Mesothelial cell of epicardium (in vitro differentiated cells): ENCODE measurements at places on chromosomes 16 and 17. TPM values are rescaled to one million over a fixed set of nuclear protein-coding genes. Genes with fewer than 3 reads are reported as not detected.

GRCh38 chr16:31532896-31533295, 5.2 kb downstream of the AHSP start:
- DNase-seq: no peak

DNA sequence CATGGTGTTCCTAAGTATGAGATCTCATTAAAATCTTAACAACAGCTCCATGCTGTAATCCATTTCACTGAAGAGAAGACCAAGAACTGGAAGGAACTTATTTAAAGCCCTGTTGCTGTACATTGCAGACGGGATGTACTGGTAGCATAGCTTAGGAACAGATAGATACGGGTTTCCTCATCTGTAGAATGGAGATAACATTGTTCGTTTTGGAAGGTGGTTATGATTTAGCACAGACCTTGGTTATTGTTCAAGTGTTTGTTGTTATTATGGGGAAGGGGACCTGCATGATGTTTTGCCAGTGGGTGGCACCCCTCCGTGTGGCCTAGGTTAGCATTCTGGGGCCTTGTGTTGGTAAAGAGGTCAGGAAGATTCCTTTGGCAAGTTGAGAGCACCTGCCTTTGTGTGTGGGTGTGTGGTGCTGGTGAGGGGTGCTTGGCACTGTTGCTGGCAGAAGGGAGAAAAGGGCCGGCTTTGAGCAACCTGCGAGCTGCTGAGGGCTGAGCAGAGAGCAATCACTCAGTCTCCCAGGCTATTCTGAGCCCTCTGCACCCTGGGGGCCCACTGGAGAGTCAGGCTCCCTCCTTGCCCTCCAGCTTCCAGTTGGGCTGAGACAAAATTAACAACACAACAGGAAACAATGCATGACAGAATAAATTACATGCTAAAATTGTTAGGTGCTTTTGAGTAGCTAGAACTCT, 2.3 kb downstream of the TAOK2 start:
- DNase-seq: no peak

PRAC2 gene
- 7.3 to 8.5 TPM (median 7.9 TPM) in 3 replicates for total RNA-seq

DNA sequence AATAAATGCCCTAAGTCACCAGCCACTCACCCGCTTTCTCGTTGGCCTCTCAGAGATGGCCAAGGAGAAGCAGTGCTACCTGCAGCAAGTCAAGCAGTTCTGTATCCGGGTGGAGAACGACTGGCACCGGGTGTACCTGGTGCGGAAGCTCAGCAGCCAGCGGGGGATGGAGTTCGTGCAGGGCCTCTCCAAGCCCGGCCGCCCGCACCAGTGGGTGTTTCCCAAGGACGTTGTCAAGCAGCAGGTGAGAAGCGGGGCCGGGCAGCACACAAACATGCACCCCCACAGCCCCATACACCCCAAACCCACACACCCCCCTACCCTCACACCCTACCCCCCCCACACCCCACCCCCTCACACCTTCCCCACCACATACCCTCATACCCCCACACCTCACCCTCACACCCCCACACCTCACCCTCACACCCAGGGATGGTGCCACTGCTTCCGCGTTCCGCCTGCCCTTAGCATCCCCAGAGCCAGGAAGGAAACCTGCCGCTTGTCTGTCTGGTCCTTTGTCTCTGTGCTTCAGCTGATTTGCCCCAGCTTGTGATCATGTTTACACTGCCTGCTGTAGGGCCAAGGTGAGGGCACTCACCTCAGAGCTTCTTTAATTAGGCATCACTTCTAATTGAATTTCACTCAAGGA, 41.9 kb upstream of the ENDOV start:
- DNase-seq: no peak

- DNase-seq: no peak
These were observed 16.2 kb upstream of the STAT3 start for GRCh38 chr17:42404326-42405055.
